ENCODE measurements at places on chromosomes 12 and 14.

- no peak for DNase-seq
Measured at GRCh38 chr12:77745624-77746023, 85.1 kb upstream of the NAV3 start.

GRCh38 chr12:124837958-124838803 lies 25.5 kb downstream of the SCARB1 start:
- DNase-seq = no peak

DNA sequence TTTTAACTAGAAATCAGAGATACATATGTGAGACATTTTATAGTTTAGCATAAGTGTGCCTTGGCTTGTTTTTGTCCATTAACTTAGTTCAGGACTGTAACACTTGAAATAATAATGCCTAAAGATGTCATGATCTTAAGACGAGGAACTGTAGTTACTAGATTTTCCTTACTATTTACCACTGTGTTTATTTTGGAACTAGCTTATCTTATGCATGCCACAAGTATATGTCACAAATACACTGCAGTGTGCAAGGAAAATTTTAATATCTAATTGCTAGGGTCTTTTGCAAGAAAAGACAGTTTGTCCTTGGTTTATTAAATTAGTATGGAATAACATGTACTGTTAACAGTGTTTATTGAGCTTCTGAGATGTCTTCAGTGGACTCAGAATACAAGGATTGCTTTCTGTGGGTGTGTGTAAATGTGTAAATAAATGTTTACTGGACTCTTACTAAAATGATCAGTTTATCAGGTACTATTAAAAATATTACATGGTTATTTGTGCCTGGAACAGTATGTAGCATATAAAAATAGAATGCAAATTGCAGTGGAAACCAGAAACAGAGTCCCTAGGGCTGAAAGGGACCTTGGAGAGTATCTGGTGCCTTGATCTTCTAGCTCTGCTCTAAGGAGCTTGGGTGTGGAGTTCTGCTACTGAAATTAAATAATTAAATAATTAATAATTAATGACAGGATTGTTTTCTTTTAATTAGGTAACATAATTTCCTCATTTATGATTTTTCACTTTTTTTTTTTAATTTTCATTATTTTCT lies 58.1 kb downstream of the FGD4 start:
- DNase-seq = no peak

DNA sequence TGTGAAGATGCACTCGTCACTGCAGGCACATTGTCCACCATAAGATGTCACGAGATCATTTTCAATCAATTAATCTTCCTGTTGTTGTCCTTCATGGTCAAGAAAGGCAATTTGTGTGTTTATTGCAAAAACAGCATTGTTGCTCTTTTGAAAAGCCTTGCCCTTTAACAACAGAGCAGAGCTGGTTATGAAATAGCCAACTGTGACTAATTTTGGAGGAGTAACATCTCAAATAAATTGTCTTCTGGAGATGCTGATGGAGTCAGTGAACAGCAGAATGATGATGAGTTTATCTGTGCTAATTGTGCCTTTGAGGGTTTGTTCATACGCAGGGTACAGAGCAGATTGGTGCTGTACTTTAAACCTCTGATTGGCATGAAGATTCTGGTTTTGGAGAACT lies 88.3 kb upstream of the E2F7 start:
- no peak for DNase-seq

- no peak for DNase-seq
Measured at GRCh38 chr12:92496790-92497189, 206.0 kb upstream of the PLEKHG7 start.

Data from activated CD8-positive, alpha-beta memory T cell treated with anti-CD3 and anti-CD28 coated beads, Interleukin-2, amount 50 U/mL, for 48 hours (primary cell).